Stimulated activated CD4-positive, alpha-beta T cell treated with anti-CD3 and anti-CD28 coated beads, Interleukin-15, amount 100 ng/mL, for 1 hour (primary cell): ENCODE measurements at places on chromosomes 7 and 10.

DNA sequence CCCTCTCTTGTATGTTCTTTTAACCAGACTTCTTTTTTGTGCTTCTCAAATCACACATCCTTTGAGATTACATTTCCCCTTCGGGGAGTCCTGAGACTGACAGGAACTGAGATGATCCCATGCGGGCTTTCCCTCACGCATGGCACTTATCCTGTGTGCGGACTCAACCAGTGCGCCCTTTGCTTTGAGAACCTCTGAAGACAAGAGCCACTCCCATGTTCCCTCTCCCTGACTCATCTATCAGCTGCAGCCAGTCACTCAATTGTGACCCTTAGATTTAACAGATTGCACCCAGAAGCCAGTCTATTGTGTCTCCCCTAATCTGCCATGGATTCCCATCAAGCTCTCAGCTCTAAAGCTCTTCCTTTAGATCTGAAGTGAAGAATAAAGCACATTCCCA is 353.9 kb upstream of the MEOX2 start:
- no peak for DNase-seq

GRCh38 chr7:142645777-142646176 is 103.5 kb upstream of the PRSS1 start:
- DNase-seq = no peak

DNA sequence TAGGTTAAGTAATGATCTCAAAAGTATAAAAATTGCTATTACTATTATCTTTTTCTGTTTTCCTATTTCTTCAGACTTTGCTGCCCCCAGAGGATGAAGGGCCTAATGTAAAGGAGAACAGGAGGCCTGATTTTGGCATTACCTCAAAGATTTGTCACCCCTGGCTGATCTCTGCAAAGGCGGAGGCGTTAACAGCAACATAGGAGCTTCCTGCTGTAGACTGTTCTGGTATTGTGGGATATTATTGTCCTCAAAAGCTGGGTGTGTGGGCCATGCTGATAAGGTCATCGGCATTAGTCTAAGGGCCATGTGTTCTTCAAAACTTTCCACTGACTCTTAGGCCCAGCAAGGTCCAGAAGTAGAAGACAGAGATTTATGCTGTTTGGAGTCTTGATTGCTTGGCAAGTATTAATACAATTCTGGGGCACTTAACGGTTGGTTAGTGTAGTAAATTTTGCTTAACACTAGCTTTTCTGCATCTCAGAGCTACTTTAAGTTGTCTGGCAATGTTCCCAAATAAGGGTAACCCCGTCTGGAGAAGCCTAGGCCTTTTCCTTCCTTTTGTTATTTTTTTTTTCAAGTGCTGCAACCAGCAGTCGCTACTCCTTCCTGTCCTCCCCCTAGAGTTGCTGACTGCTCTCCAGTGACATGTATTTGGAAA is 14.0 kb upstream of the ENTPD1 start:
- no peak for DNase-seq

DNA sequence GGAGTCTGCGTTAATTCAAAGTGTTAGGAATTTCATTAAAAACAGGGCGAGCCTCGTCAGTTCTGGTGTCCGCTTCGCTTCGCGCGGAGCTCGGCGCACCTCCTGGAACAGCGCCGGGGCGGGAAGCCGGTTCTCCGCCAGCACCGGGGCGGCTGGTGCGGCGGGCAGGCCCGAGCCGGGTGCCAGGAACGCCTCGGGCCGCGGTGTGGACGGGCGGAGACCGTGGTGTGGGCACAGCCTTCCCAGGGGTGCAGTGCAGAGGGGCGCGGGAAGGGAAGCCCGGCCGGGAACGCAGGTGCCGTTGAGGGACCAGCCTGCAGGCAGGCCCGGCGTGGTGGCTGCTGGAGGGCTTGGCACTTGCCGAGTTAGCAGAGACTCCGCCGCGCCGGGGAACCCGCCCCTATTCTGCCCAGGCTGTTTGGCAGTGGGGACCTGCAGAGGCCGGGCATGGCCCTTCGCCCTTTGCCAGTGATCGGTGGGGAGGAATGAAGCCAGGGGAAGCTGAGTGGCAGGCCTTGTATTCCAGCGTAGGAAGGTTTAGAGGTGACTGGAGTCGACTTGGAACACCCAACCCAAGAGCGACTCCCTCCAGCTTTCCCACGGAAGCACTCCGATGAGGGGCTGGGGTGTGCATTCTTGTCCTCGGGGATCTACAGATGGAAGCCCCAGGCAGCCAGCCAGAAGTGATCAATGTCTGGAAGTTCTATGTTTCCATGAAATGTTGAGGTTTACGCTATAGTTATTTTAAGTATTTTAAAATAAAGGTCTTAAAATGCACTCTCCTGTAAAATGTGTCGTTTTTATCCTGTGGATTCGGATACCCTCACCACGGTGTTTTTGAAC is 945 bp upstream of the RHEB start:
- peak; percentile 11 for DNase-seq

- DNase-seq = no peak
Measured at GRCh38 chr10:115711306-115711705, 561.7 kb downstream of the GFRA1 start.

- DNase-seq = no peak
Measured at GRCh38 chr7:105682341-105683060, 101.2 kb upstream of the EFCAB10 start.

GRCh38 chr7:128014811-128015210 is 16.4 kb downstream of the LRRC4 start:
- DNase-seq = no peak

GRCh38 chr7:22066522-22066921 is 120.8 kb upstream of the CDCA7L start:
- DNase-seq = no peak

- DNase-seq = no peak
Measured at GRCh38 chr10:126940670-126941310, 35.6 kb downstream of the DOCK1 start.

- DNase-seq = no peak
Measured at GRCh38 chr10:101768791-101769170, 7.1 kb downstream of the FGF8 start.

DNA sequence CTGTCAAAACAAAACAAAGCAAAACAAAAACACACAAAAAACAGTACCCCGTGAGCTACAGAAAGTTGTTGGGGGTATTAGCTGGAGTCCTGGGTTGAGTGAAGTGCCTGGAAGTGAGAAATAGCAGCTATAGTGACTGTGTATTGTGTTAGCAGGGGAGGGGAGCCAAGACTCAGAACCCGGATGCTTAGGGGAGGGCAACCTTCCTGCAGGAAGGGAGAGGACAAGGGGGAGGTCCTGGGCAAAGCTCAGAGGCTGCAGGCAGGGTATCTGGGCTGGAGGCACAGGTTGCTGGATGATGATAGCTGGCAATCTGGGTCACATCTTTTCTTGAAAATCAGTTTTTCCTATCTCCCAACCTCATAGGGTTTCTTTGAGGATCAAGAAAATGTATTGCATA is 75.8 kb upstream of the PARD3 start:
- DNase-seq = no peak

DNA sequence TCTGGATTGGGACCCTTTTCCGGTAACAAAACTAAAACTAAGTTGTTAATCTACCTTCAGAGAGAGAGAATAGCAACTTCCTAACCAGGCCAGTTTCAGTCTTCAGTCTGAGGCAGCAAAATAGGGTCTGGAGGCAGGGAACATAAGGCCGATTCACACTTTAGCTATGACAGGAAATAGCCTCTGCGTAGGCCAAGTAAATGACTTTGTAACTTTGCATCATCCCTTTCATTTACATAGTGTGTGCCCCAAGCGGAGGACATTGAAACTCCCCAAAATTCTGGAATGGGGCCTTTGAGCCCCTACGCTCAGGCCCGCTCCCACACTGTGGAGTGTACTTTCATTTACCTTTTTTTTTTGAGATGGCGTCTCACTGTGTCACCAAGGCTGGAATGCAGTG is 1.7 kb upstream of the UPP1 start:
- no peak for DNase-seq

GRCh38 chr10:100345570-100346330 is 1.3 kb upstream of the SCD start:
- DNase-seq = no peak

DNA sequence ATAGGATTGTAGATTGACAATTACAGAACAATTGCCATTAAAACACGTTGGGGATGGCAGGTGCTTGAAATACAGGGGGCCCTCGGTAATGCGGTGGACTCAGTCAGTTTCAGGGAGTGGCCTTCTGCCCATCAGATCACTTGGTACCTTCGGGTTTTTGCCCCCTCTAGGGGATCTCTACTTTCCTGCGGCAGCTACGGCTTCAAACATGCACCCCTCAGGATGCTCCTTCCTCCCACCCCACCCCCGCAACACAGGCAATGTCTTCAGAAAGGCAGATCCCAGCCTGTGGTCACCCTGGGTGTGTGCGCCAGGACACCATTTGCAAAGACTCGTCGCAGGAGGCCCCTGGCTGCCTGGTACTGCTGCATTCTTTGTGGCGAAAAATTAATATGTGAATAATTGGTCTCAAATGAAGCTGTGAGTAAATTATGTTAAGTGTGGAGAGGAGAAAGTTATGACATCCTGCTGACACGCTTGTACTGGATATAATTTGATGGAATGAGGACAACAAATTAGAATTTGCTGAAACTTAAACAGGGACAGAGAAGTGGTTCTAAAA is 431.0 kb upstream of the MKI67 start:
- no peak for DNase-seq

DNA sequence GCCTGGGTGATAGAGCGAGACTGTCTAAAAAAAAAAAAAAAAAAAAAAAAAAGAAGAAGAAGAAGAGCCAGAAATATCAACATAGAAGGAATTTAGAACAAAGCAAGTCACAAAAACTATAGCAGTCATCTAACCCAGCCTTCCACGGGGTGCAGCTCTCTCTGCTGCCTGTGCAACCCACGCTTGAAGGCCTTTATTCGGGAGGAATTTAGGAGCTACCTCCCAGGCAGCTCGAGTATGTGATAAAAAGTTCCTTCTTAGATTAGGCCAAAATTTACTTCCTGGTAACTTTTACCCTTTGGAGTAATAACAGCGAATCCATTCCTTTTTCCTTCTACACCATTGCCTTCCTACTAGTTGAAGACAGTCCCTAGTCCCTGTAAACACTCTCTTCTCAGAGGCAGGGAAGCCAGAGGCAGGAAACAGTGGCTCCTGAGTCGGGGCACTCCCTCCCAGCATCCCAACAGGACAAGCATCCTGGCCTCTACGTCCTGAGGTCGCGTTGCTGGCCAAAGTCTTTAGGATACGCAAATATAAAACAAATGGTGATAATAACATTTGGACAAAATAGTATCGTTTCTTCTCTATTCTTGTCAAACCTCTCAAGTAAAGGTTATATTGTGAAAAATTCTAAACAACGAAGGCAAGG is 109.3 kb upstream of the KMT2C start:
- DNase-seq = no peak

DNA sequence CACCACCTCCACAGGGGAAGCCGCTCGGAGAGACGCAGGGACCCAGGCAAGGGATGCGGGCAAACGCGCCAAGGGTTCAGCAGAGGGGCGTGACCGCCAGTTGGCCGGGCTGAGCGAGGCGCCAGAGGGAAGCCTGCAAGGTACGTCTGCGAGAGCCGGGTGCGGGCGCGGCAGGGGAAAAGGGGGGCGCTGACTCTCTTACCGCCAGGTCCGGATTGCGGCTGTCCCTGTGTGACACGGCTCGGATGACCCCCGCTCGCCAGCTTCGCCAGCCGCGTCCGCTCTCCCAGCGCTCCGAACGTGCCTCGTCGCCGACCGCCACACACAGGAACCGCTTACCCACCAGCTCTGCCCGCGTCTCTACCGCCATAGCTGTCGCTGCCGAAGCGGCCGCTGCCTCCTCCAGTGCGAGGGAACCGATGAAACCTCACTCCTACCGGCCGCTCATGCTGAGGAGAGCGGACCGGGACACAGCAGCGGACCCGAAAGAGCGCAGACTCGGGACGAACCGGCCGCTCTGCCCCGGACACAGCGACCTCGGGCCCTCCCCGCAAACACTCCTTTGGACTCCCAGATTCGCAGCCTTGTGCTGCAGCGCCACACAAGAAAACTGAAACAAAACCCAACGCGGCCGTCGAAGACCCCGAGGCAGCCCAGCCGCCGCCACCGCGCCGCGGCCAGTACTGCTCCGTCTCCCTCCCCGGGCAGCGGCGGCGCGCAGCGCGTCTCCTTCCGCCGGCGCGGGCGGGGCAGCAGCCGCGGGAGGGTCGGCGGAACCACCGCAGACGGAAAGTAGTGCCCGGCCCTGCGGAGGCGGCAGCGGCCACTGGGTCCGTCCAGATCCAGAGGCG is at the start of gene JMJD1C:
Gene JMJD1C, minus strand, starts transcription at position 685 of the 851 bp plus-strand sequence. Its CDS starts 315 bp downstream, at position 370.
- DNase-seq = peak; percentile 35

- no peak for DNase-seq
Measured at GRCh38 chr7:67955061-67955460, 958.4 kb downstream of the TYW1 start.

DNA sequence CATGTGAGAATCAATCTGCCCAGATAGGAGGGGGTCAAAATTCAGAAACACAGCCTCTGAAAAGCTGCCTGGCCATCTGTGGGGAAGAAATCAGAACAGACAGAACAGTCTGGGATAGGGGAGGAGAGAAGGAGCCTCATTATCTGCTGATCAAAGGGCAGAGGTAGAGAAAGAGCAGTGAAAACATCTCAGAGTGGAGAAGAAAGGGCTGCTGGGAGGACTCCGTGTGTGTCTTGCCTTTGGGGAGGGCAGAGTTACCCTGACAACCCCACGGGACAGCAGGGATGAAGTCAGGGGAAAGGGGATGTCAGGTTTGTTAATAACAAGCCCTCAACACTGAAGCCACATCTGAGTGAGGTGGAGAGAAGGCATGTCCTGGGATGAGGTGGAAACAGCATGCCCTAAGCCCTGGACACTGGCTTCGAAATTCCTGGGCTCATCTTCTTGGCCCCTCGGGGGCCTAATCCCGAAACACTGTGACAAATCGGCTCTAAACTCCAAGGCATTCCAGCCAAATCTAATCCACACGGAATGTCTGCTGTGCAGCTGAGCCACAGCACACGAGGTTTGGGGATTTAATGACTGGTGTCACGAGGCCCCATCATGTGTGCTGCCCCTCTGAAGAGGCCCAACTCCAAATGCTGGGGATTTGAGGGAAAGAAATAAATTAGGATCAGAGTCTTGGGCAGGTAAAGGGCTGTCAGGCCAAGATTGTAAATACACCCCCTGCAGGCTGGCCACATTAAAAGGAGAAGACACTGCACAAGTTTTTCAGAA is 82.8 kb upstream of the FGFR2 start:
- no peak for DNase-seq

DNA sequence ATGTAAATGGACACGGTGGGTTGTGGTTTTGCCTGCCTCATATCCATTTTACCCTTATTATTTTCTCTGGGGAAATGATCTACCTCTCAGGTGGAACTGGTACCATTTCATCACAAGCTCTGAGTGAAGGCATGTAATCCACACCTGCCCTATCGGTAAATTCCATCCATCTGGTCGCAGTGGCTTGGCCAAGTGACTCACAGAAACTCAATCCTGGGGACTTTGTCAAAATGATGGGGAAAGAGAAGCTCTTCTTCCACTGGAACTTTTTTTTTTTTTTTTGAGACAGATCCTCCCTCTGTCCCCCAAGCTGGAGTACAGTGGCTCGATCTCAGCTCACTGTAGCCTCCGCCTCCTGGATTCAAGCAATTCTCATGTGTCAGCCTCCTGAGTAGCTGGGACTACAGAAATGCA is 48.2 kb upstream of the ANKRD1 start:
- no peak for DNase-seq

DNA sequence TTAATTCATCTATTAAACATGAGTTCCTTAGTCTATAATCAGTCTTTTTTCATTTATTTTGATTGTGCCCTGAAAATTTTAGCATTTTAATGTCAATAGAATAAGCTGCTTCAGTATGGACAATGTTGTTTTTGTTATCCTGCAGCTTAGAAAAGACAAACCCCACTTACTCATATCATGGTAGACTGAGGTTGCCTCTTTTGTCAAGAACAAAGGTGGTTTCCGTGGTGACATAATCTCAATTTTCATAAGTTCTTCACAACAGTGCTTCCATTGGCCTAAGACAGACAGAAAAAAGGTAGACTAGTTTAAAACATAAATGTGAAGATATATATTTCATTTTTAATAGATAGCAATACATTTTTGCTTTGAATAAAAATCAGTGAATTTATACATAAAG is 69.1 kb downstream of the RTKN2 start:
- no peak for DNase-seq
